C1 segment of cervical spinal cord (tissue), 14 donors: ENCODE measurements at places on chromosomes 1 and 21.

- no peak for DNase-seq
These were observed 210.8 kb upstream of the C1orf174 start for GRCh38 chr1:4110888-4111287.

- no peak for DNase-seq
These were observed 108.0 kb downstream of the HLCS start for GRCh38 chr21:36858320-36858957.

DNA sequence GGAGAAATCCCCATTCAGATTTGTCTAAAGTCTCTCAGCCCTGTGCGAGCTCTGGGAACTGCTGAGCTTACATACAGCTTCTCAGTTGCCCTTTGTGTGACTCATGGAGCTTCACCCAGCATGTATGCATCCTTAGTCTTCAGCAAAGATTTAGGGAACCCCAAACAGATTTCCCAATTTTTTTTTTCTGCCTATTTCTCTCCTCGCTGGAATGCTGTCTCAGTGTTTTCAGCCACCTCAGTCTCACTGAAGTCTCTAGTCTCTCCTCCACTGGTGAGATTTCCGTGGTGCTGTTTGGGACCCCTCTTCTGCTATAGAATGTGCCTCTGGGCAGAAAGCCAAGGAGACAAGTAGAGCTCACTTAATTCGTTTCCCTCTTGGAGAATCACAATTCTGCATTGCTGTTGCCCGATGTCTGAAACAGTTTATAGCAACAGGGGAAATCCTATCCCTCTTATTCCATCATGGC is 28.1 kb upstream of the TXLNA start:
- no peak for DNase-seq

- DNase-seq = no peak
These were observed 257.7 kb downstream of the ATG4C start for GRCh38 chr1:63041660-63042059.

GRCh38 chr21:33824156-33824941 is 91.3 kb downstream of the ATP5PO start:
- DNase-seq = no peak

- no peak for DNase-seq
These were observed 393.5 kb upstream of the ADGRL2 start for GRCh38 chr1:81407000-81407821.
